Mucosa of descending colon (tissue), 3 donors: ENCODE measurements at places on chromosomes 5 and 9. TPM values are rescaled to one million over a fixed set of nuclear protein-coding genes. Genes with fewer than 3 reads are reported as not detected.

DNA sequence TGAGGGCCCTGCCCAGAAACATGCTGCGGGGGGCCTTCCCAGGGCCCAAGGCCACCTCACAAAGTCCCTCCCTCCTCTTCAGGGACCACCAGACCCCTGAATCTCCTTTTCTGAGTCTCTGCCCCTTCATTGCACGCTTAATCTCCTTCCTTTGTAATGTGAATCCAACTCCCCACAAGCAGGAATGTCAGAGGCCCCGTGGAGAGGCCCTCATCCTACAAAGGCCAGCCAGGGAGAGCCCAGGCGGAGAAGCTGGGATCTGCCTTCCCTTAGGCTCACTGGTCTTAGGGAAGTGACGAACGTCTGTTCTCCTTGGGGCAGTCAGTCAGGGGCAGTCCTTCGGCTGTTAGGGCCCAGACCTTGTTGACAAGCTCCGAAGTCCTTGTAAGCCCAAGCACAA lies 2.3 kb downstream of the SMIM33 start:
- no peak for DNase-seq

- no peak for DNase-seq
Observed at GRCh38 chr5:14752497-14753071, 88.1 kb downstream of the OTULIN start.

DNA sequence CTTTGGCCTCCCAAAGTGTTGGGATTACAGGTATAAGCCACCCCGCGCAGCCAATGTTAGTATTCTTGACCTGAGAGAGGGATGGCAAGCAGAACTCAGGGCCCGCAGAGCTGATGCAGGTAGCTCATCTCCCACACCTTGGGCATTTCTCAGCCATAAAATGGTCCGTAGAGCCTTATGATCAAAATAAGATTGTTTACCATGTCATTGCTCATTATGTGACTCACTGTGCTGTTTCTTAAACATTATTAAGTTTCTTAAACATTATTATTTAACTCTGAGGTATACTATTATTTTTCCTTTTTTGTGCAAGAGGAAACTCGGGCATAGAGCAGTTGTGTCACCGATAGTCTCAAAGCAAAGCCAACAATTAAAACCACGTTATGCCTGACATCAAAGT lies 42.4 kb upstream of the POU4F3 start:
- no peak for DNase-seq

- DNase-seq = no peak
Observed at GRCh38 chr5:174294891-174295620, 249.6 kb downstream of the NSG2 start.

DNA sequence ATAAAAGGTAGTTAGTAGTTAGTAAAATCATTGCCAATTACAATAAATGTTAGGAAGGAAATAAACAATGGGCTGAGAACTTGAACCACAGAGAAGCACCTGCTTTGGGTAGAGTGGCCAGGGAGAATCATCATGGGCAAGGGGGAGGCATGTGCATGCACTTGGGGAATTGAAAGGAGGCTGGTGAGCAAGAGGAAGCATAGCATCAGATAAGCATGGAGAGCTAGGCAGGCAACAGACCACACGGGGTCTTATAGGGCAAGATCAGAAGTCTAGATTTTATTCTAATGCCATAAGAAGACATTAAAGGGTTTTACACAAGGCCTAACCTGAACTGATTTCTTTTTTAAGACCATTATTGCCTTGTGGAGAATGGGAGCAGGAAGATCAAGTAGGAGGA lies 93.4 kb downstream of the PIP5K1B start:
- DNase-seq = no peak

The AK8 gene
- 0.96 TPM for total RNA-seq

DNA sequence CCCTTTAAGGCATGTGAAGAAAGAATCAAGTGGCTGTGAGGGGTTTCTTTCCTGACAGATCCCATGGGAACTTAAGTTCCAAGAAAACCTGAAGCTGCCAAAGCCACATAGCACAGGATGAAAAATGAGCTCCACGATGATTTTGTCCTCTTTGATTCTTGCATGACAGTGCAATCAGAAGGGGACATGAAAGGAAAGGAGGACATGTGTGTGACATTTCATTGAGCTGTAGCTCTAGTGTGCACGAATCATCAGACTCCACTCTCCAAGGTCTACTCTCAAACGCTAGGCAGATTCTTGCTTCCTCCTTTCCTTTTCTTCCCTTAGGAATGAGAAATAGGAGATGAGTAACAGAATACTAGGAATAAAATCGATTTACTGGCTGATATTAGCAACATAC lies 142.0 kb downstream of the ZNF608 start:
- no peak for DNase-seq

DNA sequence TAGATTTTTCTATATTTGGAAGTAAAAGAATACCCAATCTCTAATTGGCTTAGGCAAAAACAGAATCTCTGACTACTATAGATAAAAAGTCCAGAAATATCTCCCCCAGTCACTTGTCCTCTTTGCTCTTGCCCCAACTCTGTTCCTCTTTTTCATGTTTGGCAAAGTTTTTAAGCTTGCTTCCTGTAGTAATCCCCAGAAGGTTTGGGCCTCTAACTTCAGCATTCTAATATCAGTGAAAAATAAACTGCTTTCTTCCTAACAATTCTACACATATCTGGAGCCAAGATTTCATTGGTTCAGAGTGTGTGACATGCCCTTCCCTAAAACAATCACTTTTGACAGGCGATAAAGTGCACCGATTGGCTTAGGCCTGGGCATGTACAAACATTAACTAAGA lies 1680.3 kb downstream of the MAT2B start:
- DNase-seq = no peak

DNA sequence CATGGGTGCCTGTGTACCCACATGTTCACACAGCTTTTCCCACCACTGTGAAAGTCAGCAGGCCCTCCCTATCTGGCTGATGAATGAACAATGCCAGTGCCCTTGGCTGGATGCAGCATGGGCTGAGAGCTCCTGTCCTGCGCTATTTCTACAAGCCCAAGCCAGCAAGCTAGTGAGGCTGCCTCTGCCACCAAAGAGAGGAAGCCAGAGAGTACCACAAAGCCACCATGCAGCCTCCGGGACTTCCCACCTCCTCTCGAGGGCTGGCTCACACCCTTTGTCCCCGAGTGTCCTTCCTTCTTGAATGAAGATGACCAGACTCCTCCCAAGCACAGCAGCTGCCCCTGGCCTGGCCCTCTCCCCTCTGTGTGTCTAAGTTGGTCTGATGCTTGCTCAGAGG lies 76.5 kb downstream of the SH3PXD2B start:
- no peak for DNase-seq

- no peak for DNase-seq
Observed at GRCh38 chr9:135969064-135969683, 8.0 kb upstream of the UBAC1 start.

- no peak for DNase-seq
Observed at GRCh38 chr5:38776149-38776896, 69.5 kb upstream of the OSMR start.

DNA sequence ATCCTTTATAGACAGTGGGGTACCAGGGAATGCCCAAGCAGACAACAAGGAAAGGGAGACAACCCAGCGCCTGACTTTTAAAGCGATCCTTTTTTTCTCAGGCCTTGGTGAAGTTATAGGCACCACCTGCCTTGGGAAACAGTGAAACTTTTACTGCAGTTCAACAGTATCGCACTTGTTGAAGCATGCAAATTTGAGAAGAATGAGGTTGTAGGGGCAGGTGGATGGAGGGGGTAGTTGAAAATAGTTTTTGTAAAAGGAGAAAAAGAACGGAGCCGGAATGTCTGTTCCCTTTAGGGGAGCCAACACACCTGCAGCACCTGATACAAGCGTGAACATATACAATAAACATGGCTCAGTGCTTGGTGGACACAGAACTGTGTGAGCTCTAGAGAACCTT lies 190.2 kb upstream of the NR3C1 start:
- no peak for DNase-seq

DNA sequence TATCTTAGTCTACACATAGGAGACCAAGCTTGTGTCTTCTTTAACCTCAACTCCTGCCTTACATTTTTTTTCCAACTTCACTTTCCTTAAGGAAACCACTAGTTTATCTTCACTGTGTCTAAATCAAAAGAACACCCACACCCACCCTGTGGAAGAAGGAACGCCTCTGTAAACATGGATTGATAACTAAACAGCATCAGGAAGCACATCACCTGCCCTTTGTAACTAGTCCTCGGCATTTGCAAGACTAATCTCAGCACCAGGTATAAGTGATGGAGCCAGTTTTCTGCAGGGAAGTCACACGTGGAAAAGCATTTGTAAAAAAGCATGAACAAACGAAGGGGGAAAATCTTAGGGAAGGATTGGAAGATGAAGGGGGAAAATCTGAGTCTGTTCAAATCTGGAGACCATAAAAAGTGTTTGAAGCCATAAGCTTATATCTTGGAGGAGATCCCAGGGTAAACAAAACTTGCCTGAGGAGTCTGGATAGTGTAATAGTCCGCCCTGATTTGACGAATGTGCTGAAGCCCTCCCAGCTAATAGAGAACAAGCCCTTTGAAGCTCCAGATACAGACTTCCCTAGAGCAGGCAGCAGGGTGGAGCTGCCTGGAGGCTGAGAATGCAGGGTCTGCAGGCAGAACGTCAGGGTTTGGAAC lies 117.3 kb upstream of the LHFPL2 start:
- no peak for DNase-seq

The PIP5K1B gene
- total RNA-seq = 60.0 TPM

- DNase-seq = no peak
Observed at GRCh38 chr9:137902646-137903045, 25.1 kb downstream of the CACNA1B start.

DNA sequence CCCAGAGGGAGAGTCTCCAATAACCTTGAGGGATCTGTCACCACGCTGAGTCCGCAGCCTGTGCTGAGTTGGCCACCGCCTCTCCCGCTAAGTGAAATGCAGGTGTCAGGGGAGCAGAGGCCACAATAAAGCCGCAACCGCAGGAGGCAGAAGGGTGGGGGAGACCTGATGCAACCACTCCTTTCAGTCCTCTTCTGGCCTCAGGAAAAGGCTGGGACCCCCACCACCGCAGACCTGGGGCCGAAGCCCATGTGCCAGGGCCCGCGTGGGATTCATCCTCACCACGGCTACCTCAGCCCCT lies 576 bp downstream of the MAP1B start:
- DNase-seq = no peak
